ENCODE measurements at places on chromosomes 4 and X.

DNA sequence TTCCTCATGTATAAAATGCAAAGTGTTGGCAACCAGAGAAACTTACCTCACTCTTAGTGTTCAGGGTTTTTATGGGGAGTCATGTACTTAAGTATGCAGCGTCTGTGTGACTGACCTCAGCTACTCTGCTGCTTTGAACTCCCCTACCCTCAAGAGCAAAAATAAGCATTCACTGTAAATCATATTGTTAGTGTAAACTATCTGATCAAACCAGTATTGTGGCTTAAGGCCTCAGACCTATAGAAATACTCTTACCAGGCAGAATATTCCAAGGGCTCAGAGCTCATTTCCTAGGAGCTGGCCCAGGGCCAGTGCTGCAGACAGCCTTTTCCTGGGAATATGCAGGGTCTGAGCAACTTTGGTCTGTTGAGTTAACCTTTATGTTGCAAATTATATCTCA is 453.1 kb downstream of the CCSER1 start:
- DNase-seq = no peak

GRCh38 chrX:102720237-102721168 is at the start of gene GPRASP3:
GPRASP3 (plus strand) TSS chrX:102720743; CDS start chrX:102748996, 28,253 bp downstream.
- DNase-seq = peak; percentile 59

DNA sequence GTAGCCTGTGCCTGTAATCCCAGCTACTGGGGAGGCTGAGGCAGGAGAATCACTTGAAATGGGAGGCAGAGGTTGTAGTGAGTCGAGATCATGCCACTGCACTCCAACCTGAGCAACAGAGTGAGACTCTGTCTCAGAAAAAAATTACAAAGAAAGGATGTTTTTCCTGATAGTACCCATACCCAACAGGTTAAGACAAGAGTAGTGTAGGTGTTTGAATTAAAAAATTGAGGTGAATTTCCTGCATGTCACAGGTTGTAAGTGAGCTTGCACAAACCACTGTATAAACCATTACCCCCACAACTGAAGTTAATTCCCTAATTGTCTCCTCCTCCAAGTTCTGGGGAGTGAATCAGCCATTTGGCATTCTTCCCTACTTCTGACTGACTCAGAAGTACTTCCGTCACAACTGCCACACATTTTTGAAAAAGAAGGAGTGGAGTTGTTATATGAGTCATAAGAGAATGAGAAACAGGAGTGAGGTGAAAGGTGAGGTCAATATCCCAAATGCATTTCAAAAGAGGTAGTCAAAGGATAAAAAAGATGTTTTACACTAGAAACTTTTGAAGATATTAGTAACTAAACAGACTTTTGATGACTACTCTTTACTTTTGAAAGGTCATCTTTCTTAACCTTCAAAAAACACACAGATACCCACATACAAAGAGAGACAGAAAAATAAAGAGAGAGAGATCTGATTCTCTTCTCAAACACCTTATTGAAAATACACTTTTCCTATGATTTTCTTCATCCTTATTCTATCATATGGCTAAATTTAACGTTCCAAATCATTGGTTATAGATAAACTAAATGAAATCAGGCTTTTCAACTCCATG is 134.5 kb downstream of the BTC start:
- DNase-seq = no peak

- DNase-seq = no peak
Measured at GRCh38 chr4:140719022-140719421, 37.2 kb downstream of the TBC1D9 start.

DNA sequence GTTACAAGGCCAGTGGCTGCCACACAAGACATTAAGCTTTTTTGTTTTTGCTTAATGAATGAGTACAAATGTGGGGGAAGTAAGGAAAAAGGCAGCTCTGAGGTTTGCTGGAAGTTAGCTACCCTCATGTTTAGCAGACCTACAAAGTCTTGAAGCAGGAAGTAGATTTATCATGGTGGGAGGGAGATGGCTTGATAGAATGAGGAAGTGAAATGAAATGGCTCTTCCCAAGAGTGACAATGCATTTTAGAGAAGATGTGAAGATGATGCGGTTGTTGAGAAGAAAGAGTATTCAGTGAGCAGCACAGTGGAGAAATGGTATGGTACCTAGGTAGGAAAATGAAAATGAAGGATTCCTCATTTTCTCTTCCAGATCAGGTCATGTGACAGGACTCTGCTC is 108.0 kb downstream of the SLIT2 start:
- no peak for DNase-seq
